ENCODE measurements at places on chromosomes 12 and 14.

GRCh38 chr12:99948370-99948769 is 36.4 kb downstream of the ANKS1B start:
- DNase-seq, result no peak

- no peak for DNase-seq
Measured at GRCh38 chr14:100432652-100433427, 109.7 kb downstream of the SLC25A47 start.

GRCh38 chr14:91280129-91280528 is 35.6 kb upstream of the GPR68 start:
- DNase-seq, result no peak

- DNase-seq, result no peak
Measured at GRCh38 chr12:38123566-38124246, 192.9 kb upstream of the ALG10B start.

- DNase-seq, result no peak
Measured at GRCh38 chr12:131087302-131087818, 133.7 kb downstream of the ADGRD1 start.

DNA sequence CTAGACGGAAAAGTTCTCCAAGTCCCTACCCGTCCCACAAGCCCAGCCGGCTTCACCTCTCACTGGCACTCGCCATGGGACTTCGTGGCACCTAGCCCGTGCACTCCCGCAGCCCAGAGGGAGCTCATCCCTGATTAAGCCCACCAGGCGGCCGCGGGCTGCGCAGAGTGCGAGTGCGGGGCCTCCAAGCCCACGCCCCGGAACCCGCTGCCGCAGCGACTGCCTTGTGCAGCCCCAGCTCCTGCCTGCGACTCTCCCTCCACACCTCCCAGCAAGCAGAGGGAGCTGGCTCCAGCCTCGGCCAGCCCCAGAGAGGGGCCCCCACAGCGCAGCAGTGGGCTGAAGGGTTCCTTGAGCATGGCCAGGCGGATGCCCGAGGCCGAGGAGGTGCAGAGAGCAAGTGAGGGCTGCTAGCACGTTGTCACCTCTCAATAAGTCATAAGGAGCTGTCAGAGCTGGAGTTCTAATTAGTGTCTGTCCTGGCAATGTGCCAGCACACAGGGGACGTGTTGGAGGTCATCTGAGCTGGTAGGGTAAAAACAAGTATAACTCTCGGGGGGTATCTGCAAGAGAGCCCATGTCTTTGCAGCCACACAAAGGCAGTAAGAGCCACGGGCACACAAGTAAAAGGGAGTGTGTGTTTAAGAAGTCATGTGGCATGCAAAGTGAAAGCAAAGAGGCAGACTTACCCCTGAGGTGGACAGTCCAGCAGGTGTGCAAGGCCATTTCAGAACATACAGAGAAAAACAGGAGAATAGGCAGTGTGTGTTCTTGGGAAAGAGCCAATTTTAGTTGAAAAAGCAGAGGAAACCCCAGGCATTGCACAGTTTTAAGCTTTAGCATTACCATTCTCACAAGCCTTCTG is 27.1 kb upstream of the TMTC2 start:
- DNase-seq, result no peak

DNA sequence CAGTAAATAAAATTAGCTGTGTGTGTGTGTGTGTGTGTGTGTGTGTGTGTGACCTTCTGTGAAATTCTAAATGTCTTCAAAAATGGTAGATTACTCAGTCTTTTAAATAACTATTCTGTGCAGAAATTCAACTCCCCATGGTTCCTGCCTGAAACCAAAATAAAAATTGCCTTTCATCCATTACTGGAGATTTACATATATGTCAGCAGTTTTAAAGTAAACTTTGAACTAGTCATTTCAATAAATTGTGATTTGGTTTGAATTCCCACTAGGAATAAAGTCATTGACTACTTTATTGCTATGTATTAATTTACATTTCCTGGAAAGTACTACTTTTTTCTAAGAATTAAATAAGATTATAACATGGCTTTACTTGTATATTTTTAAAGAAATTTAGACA is 5.3 kb downstream of the ELK3 start:
- no peak for DNase-seq

- no peak for DNase-seq
Measured at GRCh38 chr14:60495946-60496345, 10.1 kb upstream of the C14orf39 start.

- DNase-seq, result no peak
Measured at GRCh38 chr14:89959853-89960445, 4.2 kb downstream of the TDP1 start.

DNA sequence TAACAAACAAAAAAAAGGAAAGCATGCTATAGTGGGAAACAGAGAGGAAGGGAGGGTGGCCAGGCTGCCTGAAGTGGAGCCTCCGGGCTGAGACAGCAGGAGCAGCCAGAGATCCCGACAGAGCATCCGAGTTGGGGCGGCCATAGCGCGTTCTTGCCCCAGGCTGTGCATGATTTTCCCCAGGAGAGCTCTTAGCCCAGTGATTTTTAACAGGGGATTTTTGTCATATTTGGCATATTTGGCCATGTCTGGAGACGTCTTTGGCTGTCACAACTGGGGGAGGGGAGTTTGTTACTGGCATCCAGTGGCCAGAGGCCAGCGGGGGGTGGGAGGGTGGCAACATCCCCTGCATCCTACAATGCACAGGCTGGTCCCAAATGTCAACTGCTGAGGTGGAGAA is 23.6 kb downstream of the BDKRB1 start:
- DNase-seq, result no peak

DNA sequence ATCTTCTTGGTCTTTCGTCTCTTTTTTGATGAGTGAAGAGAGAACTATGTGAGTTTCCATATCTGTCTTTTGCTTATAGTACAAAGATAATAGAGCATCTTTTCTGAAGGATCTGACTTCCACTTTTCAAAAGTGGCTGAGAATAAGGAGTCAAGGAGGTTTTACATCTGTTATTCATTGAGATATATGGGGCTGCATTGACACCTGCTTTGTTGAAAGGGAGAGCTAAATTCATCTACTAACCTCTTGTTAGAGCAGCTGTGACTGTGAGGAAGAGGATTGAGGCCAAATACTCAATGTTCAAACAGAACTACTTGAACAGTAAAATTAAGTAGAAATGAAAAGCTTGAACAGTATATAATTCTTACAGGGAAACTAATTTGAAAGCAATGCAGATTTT is 130.2 kb upstream of the ATP2B1 start:
- DNase-seq, result no peak

GRCh38 chr12:108063192-108063591 is 65.9 kb upstream of the WSCD2 start:
- DNase-seq, result no peak

GRCh38 chr12:81468206-81468605 is 290.9 kb downstream of the PPFIA2 start:
- peak; percentile 1 for DNase-seq

GRCh38 chr14:76313852-76314251 is 62.1 kb upstream of the ESRRB start:
- DNase-seq, result no peak

- DNase-seq, result no peak
Measured at GRCh38 chr14:68781161-68782021, 11.5 kb downstream of the ZFP36L1 start.

DNA sequence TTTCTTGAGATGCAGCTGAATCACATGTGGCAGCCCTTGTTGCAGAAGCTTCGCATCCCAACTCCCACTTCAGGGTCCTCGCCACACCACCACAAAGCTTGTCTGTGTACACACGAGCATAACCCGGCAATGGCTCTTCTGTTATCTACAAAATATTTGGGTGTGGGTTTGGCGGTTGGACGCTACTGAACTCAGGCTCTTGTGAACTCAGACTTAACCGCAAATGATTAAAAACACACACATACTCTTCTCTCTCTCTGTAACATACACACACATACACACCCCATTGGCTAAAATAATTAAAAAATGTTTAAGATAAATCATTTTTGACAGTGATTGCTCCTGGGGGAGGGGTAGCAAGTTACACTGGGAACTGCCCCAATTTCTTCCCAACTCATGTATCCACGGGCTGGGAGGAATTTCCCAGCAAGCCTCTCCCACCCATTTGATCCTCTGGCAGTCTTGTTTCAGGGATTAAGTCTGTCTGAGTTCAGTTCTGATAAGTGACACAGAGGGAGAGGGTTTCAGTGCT is 63.7 kb upstream of the MANSC4 start:
- no peak for DNase-seq

- no peak for DNase-seq
Measured at GRCh38 chr12:45205165-45205825, 10.6 kb upstream of the ANO6 start.

DNA sequence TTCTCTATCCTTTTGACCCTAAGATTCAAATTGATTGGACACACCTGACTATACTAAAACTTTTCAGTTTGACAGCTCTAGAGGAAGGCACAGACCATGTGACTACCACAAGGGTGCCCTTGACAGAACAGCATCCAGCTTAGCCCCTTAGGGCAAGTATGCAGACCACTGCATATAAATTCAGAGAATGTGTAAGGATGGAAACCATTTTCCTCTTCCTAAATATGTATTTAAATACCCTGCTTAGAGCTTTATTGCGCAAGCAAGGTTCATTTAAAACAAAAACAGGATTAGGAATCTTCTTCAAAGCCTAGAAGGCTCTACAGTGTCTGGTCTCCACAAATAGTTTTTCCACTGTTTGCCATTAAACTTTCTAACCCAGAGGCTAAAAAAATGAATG is 202.8 kb downstream of the MED13L start:
- DNase-seq, result no peak

GRCh38 chr12:104055686-104056388 is 5.8 kb upstream of the GLT8D2 start:
- no peak for DNase-seq

DNA sequence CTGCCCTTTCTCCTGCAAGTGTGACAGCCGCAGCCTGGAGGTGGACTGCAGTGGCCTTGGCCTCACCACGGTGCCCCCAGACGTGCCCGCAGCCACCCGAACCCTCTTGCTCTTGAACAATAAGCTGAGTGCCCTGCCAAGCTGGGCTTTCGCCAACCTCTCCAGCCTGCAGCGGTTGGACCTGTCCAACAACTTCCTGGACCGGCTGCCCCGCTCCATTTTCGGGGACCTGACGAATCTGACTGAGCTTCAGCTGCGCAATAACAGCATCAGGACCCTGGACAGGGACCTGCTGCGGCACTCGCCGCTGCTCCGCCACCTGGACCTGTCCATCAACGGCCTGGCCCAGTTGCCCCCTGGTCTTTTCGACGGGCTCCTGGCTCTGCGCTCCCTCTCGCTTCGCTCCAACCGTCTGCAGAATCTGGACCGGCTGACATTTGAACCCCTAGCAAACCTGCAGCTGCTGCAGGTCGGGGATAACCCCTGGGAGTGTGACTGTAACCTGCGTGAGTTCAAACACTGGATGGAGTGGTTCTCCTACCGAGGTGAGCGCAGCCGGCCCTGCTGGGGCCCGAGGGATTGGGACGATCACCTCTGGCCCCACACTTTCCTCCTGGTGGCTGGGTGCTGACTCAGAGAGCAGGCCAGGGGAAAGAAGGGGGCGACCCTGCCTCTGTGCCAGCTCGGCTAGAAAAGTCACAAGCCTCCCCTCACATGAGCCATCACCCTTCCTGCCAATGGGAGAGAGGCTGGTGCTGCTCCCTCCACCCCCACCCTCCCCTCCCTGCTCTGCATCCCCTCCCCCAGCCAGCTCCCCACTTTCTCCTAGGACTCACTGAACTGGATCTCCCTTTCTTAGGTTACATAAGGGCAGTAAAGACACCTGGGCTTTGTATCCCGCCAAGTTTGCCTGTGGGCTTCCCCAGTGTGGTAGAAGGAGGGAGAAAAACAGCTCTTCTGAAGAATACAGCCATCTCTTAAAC is 10.9 kb downstream of the LRTM2 start:
- DNase-seq, result peak; percentile 41

DNA sequence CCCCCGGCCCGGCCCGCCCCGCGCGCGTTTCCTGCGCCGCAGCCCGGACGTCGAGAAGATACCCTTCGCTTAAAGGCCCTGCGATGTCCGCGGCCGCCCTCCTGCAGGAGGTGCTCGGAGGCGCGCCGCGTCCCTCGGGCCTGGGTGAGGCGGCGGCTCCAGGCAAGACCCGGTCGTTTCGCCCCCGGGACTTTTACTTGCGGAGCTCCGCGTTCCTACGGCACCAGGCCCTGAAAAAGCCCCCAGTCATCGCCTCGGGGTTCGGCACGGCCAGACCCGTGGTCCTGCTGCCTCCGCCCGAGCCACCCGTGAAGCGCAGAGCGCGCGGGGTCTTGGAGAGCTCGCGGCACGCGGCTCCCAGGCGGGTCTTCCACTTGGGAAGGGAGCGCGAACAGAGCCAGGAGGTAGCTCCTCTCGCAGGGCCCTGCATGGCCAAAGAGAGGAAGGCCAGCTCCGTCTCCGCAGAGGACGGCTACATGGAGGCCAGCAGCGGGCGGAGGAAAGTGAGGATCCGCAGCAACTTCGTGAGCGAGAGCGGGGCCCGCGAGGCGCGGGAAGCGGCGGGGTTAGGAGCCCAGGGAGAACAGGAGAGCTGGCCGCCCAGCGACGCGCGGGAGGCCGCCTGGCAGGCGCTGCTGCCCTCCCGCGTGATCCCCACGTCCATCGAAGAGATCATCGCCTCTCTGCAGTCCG is 26.9 kb downstream of the TTC6 start:
- no peak for DNase-seq

DNA sequence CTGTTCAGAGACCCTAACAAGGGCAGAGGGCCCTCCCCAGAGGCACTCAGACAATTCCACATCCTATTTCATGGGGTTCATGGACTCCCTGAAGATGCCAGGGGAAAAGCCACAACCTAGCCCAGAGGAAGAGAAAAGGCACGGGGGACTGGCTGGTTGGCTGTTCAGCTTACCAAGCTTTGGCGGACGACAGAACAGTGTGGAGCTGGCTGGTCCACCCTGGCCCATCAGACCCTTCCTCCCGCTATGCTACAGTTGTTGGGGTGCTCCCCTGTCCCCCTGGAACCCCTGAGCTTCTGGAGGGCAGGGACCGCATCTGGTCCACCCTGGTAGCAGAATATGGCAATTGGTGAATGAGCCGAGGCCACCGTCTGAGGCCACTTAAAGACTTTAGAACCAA is 6.3 kb downstream of the TESC start:
- DNase-seq, result no peak

DNA sequence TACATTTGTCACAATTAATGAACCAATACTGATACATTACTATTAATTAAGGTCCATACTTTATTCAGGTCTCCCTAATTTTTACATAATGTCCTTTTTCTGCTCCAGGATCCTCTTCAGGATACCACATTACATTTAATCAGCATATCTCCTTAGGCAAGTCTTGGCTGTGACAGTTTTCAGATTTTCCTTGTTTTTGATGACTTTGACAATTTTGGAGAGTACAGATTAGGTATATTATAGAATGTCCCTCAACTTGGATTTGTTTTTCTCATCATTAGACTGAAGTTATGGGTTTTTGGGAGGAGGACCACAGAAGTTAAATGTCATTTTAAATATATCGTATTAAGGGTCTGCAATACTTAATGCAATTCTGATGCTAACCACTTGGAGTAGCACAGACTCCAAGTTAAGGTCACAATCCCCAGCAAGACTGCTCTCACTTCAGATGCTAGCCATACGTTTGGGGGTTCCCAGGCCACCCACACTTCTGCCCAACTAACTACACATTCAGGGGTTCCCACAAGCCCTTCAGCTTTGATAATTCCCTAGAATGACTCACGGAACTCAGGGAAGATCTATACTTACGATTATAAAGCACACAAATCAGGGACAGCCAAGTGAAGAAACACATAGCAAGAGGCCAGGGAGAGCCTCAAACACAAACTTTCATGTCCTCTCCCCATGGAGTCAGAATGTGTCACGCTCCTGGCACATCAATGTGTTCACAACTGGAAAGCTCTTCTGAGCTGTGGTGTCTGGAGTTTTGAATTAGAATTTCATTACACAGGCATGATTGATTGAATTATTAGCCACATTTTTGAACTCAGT is 17.0 kb upstream of the NUBPL start:
- DNase-seq, result no peak
